ENCODE measurements at places on chromosomes 3 and 15.

- DNase-seq, result no peak
These were observed 42.0 kb upstream of the FEZF2 start for GRCh38 chr3:62415312-62415801.

- no peak for DNase-seq
These were observed 137.3 kb upstream of the TGFBR2 start for GRCh38 chr3:30469133-30469532.

DNA sequence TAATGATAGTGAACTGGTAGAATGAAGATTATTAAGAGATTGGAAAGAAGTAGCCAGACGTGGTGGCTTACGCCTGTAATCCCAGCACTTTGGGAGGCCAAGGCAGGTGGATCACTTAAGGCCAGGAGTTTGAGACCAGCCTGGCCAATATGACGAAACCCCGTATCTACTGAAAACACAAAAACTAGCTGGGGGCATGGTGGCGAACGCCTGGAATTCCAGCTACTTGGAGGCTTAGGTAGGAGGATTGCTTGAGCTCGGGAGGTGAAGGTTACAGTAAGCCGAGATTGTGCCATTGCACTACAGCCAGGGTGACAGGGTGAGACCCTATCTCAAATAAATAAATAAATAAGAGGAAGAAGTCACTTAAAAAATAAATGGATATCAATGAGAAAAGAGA, 14.0 kb downstream of the USP8 start:
- DNase-seq, result no peak

DNA sequence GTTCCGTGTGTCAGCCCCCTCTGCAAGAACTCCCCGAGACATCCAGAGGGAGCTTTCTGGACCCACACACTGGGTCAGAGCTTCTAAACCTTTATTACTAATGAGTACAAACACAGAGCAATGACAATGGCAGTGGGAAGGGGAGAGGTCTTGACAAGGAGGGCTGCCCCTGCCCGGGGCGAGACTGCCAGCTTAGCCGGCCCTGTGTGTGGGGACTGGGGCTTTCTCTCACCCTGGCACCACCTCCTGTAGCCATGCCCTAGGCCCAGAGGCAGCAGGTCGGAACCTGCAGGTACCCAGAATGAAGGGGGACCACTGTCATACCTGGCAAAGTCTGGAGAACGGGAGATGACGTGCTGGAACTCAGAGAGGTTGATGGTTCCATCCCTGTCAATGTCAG, 3.1 kb downstream of the CIB1 start:
- DNase-seq, result no peak

GRCh38 chr3:195800240-195800639, 11.5 kb downstream of the MUC4 start:
- DNase-seq, result no peak

- DNase-seq, result no peak
These were observed 276.6 kb upstream of the CFAP20DC start for GRCh38 chr3:59326246-59327024.

DNA sequence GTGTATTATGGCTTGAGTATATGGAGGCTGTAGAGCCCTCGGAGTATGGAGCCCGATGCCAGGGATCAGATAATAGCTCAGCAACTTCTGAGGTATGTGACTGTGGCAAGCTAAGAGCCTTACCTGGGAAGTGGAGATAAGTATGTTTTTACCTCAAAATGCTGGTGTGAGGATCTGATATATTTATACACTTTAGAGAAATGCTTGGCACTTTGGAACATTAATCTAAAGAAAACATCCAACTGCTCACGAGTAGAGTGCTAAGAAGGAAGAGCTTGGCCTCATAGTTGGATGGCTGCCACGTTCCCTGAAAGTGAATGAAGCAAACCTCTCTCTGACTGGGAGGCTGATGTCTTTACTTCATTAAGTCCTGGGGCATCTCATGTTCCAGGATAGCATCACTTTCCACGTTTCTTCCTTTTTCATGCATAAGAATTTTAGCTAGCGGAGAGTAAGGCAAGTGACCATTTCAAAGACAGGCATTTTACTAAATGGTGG, 58.9 kb upstream of the GOLGA8J start:
- DNase-seq, result peak; percentile 19

- no peak for DNase-seq
These were observed 20.1 kb upstream of the ZXDC start for GRCh38 chr3:126495786-126496185.

DNA sequence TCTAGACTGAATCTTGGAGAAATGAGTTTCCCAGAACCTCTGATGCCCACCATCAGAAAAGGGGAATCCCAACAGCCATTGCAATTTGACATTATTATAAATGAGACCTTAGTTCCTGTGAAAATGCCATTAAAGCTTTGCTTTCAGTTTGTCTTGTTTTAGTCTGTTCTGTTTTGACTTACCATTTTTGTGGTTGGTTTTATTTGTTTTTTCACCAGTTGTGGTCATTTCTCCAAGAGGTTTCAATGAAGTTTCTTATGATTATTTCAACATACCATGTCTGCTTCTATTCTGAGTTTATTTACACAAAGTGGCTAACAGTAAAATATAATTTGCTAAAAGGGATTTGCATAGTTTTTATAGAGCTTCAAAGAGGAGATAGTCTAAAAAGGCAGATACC, 175.0 kb upstream of the MCTP2 start:
- DNase-seq, result peak; percentile 33

DNA sequence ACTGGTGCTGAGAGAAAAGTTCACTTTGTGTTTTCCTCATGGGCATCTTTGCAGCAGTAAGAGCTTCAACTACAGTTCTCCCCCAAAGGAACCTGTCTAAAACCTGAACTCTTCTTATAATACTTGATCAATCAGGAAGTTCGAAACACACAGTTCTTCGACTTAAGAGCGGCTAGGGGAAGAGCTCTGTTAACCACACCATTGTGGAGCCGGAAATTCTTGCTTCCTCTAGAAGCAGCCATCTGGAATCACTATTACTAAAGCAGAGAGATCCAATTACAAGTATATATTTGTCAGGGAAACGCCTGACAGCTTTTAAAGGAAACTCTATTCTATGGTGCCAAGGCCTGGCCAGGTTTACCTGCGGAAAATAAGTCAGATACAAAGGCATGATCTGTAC, 337.3 kb upstream of the CBLB start:
- DNase-seq, result no peak

GRCh38 chr3:30986551-30986950, 92.1 kb upstream of the GADL1 start:
- DNase-seq, result no peak

DNA sequence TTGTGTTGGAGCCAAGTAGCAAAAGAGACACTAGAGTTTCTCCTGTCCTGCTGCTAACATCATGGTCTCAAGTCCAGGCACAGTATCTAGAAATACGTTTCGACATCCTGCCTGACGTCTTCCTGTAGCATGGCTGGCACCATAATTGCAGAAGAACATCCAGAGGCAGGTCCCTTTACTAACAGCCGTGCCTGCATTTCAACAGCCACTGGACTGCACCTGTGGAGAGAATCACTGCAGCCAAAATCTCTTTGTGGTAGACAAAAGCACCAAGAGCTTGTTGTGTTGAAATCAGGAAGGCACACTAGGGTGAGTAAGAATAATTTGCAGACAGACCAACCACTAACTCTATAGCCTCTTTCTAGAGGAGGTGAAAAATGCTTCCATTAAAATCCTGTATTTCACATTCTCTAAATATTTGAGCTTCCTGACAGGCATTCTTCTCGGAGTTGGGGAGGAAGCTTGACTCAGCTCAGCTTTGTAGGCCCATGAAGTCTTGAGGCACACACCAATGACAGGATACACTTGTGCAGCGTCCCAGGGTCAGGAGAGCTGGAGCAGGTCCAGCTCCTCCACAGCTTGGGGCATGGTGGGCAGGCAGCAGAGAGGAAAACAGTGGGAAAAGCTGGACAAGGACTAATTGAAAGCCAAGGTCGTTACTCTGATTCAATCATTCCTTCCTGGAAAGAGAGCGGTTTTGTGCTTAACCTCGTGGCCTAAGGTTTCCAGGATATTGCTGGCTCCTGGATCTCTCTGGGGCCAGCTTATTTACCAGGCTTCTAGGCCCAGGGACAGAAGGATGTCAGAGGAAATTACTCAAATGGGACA, 244.9 kb downstream of the FAM43A start:
- peak; percentile 74 for DNase-seq

DNA sequence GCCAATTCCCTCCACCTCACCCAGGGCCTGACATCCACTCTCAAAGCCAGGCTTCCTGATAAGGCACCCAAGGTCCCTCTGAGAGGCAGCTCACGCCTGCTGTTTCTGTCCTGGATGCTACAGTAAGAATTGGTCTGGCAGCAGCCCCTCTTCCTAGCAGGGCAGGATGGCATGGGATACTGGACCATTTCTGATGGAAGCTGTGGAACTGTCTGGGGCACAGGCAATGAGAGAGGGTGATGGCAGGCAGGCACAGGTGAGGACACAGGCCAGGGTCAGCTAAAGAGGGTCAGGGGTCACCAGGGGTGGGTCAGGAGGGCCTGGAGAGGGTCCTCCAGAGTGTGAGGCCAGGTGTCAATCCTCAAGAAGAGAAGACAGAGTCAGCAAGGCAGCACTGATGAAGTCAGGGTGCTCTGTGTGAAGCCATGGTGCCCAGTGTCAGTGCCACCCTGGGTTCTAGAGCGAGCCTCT, 41.9 kb upstream of the SLC41A3 start:
- no peak for DNase-seq

GRCh38 chr3:183218826-183219225, 34.2 kb upstream of the B3GNT5 start:
- DNase-seq, result no peak

DNA sequence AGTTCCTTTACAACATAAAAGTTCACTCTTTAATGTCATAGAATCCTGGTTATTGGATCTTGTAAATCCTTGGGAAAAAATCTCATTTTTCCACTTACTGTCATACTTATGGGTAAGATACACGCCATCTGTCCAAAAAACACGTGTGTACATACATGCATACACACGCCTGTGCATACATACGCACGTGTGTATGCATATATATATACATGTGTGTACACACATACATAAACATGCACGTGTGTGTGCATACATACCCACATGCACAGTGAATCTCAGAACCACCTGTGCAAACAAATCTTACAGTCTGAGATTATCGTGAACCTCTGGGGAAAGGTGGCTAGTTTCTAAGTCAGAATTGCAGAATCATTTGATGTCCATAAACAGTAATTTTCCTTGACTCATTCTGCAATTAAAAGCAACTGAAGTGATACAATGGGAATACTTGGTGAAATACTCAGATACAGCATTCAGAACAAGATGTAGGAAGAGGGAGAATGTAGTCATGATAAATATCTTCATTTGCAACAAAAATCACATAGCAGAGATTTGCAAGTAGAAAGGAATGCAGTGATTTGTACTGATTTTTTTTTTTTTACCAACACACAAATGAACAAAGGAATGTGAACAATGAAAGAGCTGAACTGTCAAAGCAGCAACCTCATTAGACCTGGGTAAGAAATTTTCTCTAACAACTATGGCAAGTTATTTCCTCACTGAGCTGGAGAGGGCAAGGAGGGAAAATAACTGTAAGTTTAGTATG, 160.6 kb upstream of the POU1F1 start:
- no peak for DNase-seq

DNA sequence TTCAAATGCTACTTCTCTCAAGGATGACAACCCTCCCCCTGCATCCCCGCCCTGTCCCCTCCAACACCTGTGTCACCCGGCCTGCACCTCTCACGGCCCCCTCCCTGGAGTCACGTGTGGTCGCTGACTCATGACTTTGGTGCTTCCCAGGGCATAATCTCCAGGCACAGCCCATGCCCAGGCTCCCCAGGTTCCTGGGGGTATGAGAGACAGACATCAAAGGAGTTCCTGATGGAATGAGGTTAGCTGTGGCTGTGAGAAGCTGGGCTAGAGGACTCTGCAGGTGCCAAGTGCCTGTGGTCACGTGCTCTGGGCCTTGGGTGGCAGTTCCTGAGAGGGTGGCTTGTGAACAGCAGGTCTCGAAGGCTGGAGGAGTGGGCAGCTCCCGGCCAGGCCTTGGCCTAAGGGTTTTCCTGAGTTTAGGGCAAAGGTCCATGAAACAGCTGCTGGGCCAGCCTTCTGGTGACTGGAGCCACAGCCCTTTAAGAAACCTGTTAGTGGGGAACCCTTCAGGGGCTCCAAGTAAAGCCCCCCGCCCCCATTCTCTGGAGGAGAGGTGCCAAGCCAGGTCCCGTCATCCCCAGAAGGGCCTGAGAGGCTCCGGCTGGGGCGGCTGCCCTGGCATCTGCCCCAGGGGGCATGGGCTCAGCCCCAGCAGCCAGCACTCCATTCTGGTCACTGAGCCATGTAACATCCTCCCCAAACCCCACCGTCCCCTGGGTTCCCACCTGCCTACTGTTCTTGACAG, 230.0 kb downstream of the XXYLT1 start:
- DNase-seq, result no peak
